GM18507 (cell line): ENCODE measurements at places on chromosomes 6 and 20.

DNA sequence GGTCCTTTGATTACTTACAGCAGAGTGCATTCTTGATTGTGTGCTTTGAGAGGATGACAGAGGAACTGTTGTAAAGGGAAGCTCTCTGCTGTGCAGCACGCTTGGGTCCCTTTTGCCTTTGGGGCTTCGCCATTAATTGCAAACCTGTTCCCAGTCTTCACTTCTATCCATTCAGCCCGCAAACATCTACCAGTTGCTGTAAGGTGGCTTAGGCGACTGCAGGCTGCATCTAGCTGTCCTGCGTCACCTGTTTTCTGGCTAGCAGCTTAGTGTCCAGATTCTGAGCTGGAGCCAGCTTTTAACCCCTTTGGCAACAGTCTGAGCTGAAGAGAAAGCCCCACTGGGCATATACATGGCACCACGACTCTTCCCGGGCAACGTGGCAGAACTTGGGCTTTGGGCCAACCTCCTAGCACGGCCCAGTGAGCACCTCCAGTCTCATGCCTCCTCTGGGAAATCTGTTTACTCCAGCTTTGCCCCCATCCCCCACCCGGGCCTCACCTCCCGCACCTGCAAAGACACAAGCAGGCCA, 2.5 kb upstream of the FASTKD5 start:
- no peak for DNase-seq

- no peak for DNase-seq
Measured at GRCh38 chr6:34709386-34709785, 12.8 kb upstream of the ILRUN start.

- no peak for DNase-seq
Measured at GRCh38 chr6:106579281-106579680, 50.0 kb downstream of the RTN4IP1 start.

GRCh38 chr20:14561741-14562221, 224.4 kb upstream of the FLRT3 start:
- DNase-seq: no peak

- DNase-seq: no peak
Measured at GRCh38 chr6:28865401-28866204, 58.2 kb downstream of the TRIM27 start.

DNA sequence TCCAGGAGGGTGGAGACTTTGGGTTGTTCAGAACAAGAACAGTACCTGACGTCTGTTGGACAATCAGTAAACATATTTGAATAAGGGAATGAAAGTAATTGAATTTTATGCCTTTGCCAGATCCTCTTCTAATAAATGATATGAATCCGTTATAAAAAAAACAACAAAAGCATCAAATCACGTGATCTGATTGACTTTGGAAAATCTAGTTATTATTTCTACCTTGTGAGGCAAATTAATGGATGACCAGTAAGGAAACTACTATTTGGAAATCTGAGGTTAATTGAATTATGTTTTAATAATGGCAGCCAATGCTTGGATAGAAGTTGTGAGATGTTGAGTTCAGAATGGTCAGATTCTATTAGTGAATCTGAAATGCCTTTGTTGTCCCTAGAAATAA, 399.5 kb downstream of the TFAP2B start:
- no peak for DNase-seq

- DNase-seq: no peak
Measured at GRCh38 chr6:38168699-38169098, 349.2 kb downstream of the ZFAND3 start.

GRCh38 chr6:48641544-48641943, 530.5 kb upstream of the PTCHD4 start:
- DNase-seq: no peak

DNA sequence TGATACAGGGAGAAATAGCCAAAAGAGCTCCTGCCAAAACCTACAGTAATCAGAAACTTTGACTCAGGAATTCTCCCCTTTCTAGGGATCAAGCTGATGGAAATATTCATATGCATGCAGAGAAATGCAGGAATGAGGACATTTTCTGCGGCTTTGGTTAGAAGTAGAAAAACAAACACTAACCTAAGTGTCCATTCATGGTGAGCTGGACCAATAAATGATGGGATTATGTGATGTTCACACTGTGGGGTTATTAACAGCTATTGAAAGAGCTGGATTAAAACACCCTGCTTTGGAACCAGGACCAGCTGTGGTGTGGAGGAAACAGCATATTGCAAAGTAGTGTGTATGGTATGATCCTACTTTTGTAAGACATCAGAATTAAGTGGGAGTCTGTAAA, 143.1 kb downstream of the SYCP2 start:
- DNase-seq: no peak

GRCh38 chr6:39441301-39441700, 118.8 kb upstream of the KCNK16 start:
- DNase-seq: no peak

- no peak for DNase-seq
Measured at GRCh38 chr6:20866036-20866435, 331.8 kb downstream of the CDKAL1 start.

DNA sequence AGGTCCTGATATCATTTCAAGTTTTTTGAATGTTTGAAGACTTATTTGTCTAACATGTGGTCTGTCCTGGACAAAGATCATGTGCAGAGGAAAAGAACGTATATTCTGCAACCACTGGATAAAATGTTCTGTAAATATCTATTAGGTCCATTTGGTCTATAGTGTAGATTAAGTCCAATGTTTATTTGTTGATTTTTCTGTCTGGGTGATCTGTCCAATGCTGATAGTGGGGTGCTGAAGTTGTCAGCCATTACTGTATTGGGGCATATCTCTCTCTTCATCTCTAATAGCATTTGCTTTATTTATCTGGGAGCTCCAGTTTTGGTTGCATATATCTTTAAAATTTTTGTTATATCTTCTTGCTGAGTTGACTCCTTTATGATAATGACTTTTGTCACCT, 258.4 kb upstream of the CITED2 start:
- no peak for DNase-seq

DNA sequence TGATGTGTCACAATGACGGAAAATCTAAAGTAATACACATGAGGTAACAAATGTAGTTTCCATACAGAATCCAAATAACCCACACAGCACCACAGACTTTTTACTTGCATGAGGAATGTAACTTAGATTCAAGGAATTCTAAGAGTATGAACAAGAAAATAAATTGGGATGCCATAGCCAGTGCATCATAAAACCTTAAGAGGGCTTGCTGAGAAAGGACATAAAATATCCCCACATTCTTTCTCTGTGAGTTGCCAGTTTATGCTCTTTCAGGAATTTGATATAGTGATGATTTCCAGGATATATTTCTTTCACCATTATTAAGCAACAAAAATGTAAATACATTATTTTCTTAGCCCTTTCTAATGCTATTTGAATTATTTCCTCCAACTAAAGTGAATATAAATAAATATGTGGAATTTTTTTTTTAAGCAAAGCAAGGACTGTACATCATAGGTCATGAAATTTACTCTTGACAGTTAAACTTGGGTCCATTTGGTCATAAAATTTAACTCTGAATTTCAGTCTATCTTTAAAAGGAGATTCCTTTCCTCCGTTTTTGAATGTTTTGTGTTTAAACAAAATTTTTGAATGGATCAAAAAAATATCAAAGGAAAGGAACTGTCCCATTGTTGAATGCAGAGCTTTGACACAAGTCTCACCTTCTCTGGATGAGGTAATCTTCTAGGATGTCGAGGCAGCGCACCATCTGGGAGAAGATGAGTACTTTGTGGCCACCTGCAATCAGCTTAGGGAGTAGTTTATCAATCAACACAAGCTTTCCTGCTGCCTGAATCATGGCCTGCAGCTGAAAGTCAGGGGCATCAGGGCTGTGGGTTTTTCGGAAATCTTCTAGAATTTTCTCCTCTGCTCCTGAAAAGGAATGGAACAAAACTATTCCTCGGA, 116.3 kb upstream of the EMILIN3 start:
- no peak for DNase-seq

GRCh38 chr20:19588241-19588640, 169.8 kb upstream of the RIN2 start:
- DNase-seq: no peak

GRCh38 chr20:63749597-63750508, 10.3 kb downstream of the SLC2A4RG start:
- no peak for DNase-seq

DNA sequence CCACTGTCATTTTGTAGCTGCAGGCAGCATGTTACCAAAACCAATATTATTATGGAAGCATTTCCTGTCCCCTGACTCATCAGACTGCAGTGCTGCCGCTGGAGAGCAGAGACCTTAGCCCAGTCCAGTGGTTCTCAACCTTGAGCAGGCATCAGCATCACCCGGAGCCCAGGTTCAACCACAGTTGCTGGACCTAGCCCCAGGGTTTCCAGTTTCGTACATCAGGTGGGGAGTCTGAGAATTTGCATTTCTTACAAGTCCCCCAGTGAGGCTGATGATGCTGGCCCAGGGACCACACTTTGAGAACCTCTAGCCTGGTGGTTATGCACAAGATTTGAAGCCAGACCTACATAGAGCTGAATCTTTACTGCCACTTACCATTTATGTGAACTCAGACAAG, 47.3 kb downstream of the LY86 start:
- DNase-seq: no peak

DNA sequence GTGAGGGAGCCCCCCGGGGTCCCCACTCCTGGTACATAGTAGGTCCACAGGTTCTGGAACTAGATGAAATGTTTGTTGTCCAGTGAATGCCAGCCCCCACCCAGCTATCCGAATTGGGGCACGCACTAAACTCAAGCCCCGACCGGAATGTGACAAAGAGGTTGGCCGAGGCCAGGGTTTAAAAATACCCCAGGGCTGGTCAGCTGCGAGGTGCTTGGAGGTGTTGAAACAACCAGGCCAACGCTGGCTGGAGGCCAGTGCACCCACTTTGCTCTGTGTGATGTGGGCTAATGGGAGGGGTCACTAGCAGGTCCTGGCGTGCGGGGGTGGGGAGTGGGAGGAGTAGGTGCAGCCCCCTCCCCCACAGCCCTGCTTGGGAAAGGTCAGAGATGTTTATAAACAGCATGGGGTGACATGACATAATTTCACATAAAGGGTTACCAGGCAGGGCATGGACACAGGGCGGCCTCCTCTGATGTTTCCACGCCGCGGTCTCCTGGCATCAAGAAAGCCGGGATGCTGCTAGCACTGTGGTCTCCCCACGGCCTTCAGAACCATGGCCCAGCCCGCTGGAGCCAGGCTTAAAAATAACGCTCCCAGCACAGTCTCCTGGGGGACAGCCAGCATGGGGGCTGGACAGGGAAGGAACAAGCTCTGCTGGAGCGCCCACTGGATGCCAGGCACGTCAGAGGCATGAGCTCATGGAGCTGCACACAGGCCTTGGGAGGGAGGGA, 111.2 kb upstream of the PTPN1 start:
- no peak for DNase-seq

GRCh38 chr6:112337209-112337638, 9.9 kb upstream of the RFPL4B start:
- no peak for DNase-seq
